ENCODE measurements at places on chromosomes 16 and 17. TPM values are rescaled to one million over a fixed set of nuclear protein-coding genes. Genes with fewer than 3 reads are reported as not detected.

DNA sequence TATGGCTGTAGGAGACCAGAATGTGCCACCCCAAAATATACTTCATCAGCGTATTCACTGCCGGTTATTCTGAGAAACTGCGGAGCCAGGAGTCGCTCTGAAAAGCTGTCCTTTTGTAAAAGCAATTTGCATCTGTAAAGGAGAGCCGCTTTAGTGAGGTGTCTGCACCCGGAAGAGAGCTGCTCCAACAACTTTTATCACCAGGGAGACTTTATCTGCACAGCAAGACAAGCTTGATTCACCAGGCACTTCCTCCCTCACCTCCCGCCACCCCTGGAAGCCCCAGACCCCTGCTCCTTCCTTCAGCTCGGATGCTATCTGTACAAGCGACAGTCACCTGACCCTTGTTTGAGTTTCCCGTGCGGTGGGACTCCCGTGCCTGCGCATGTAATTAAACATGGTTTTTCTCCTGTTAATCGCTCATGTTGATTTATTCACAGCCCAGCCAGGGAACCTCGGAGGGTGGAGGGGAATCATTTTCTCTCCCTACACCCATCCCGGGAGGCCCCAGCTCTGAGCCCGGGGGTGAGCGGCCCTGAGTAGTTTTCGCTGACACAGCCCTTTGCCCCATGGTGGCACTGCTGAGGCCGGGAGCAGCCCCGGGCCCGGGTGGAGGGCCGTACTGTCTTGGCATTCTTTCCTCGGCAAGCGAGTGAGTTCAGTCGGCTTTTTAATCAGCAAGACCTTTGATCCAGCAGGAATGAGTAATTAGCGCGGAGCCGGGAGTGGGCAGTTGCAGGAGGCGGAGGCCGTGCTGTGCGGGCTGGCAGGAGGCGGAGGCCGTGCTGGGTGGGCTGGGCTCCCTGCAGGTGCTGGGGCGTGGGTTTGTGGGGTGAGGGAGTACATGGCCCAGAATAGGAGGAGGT lies 222.7 kb upstream of the CIBAR2 start:
- H3K4me1 ChIP-seq: no peaks in the 10 kb centered on the region
- no peaks in the 10 kb centered on the region for H3K36me3 ChIP-seq
- DNase-seq: no peak
- H3K27ac ChIP-seq: no peak overlapping the region
- H3K4me3 ChIP-seq: no peak overlapping the region

GRCh38 chr16:4204521-4204920 lies 37.4 kb downstream of the SRL start:
- H3K36me3 ChIP-seq: no peaks in the 10 kb centered on the region
- H3K4me3 ChIP-seq: no peak overlapping the region
- DNase-seq: peak; percentile 38
- H3K27ac ChIP-seq: no peak overlapping the region
- no peaks in the 10 kb centered on the region for H3K27me3 ChIP-seq

LCAT gene
- total RNA-seq: 1.1 TPM

DNA sequence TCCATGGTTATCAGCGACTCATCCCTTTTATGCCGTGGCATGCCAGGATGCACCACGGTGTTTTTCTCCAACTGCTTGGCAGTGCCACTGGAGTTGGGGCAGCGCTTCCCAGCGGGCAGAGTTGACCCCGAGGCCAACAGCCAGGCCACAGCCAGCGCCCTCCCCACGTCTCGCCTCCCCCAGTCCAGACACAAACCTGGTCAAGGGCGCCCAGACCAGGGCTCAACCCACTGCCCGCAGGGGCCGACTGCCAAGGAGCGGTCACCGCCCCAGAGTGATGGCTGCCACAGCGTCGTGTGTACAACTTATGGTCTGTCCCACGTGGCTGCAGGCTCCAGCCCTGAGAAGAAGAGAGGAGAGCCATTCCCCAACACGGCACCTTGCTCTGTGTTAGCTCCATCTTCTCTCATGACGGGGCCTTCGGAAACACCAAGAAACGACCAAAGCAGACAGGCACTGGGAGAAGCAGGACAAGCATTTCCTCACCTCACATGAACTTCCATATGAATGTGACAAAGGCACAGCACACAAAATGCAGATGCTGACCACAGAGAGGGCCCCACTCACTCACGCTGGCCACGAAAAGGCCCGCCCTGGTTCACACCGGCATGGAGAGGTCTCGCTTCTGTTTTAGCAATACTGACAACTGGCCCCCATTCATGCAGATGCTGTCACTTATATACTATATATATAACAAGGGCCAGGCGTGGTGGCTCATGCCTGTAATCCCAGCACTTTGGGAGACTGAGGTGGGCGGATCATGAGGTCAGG lies 27.0 kb downstream of the AXIN1 start:
- no peaks in the 10 kb centered on the region for H3K36me3 ChIP-seq
- no peak for DNase-seq
- H3K27me3 ChIP-seq: no peaks in the 10 kb centered on the region

EXOSC6 gene
- 29.0 TPM for total RNA-seq

ABCC1 gene
- 23.6 TPM for total RNA-seq

DNA sequence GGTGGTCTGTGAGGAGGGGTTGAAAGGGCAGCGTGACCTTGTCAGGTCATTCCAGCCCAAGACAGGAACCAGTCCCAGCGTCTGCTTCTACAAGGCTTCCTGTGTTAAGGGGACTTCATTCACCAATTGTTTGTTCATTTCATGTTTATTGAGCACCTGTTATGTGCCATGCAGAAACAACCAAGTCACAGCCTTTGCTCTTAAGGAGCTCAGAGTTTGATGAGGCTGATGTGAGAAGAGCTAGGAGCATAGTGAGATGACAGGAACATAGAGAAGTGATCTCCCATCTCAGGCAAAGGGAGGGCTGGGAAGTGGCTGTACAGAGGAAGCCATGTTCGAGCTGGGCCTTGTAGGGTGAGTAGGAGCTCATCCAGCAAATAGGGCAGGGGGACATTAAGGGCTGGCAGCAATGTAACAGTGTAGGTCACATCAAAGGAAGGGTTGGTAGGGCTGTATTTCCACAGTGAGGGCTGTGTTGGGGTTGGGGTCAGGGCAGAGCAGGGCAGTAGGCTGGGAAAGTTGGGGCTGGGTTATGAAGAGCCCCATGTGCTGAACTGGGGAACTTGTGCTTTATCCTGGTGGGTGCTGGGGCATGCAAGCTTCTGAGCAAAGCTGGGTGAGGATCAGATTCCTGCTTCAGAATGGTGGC lies 79.8 kb downstream of the ARHGAP23 start:
- H3K36me3 ChIP-seq: no peaks in the 10 kb centered on the region
- no peak overlapping the region for H3K27ac ChIP-seq
- DNase-seq: no peak
- no peaks in the 10 kb centered on the region for H3K27me3 ChIP-seq
- no peak overlapping the region for H3K4me3 ChIP-seq

- H3K27me3 ChIP-seq: no peaks in the 10 kb centered on the region
- H3K4me3 ChIP-seq: no peak overlapping the region
- H3K27ac ChIP-seq: no peak overlapping the region
- peaks cover 30% of the 10 kb centered on the region for H3K4me1 ChIP-seq
- H3K36me3 ChIP-seq: no peaks in the 10 kb centered on the region
- DNase-seq: no peak
Measured at GRCh38 chr17:40106760-40107521, 6.6 kb upstream of the NR1D1 start.

DNA sequence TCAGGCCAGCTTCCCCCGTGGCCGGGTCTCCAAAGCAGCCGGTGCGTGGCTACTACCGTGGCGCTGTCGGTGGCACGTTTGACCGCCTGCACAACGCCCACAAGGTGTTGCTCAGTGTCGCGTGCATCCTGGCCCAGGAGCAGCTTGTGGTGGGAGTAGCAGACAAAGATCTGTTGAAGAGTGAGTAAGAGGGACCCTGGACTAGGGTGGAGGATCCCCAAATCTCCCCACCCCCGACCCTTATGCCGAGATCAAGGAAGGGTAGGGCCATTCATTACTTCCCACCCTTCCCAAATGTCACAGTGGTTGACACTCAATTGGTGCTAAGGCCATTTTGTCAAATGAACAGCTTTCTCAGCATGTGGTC lies 1.2 kb downstream of the COASY start:
- H3K27ac ChIP-seq: peak overlapping the region; percentile 69
- H3K4me1 ChIP-seq: peaks cover 33% of the 10 kb centered on the region
- no peaks in the 10 kb centered on the region for H3K27me3 ChIP-seq
- peaks cover 15% of the 10 kb centered on the region for H3K36me3 ChIP-seq

DNA sequence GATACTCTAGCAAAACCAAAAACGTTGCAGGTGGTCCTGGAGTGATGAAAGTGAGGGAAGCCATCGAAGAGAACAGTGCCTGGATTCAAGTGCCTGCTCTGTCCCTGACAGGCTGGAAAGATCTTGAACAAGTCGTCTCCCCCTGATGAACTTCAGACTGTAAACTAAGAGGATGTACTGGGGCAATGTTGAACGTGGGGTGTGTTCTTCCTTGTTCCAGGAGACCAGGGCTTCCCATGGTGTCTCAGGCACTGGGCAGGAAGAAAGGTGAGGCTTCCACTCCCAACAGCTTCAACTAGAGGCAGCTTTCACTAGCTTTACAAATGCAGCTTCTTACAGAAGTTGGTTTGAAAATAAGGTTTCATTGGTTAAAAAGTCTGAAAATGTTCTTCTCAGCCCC lies 21.4 kb upstream of the NF1 start:
- no peak overlapping the region for H3K4me3 ChIP-seq
- peaks cover 10% of the 10 kb centered on the region for H3K4me1 ChIP-seq
- DNase-seq: no peak
- no peaks in the 10 kb centered on the region for H3K27me3 ChIP-seq
- no peak overlapping the region for H3K27ac ChIP-seq
